ENCODE measurements at places on chromosomes 5 and 9. TPM values are rescaled to one million over a fixed set of nuclear protein-coding genes. Genes with fewer than 3 reads are reported as not detected.

- no peak for DNase-seq
Observed at GRCh38 chr9:136225366-136225747, 20.3 kb downstream of the QSOX2 start.

- no peak for DNase-seq
Observed at GRCh38 chr9:761793-762560, 79.5 kb upstream of the DMRT1 start.

GRCh38 chr9:17929506-17929905 lies 350.6 kb downstream of the SH3GL2 start:
- DNase-seq = no peak

The IL7R gene
- 1.5 TPM for total RNA-seq

- no peak for DNase-seq
Observed at GRCh38 chr9:99118782-99119466, 14.0 kb downstream of the TGFBR1 start.

The ADCY2 gene
- total RNA-seq = 6.5 TPM

The C5orf63 gene
- 6.4 TPM for total RNA-seq

DNA sequence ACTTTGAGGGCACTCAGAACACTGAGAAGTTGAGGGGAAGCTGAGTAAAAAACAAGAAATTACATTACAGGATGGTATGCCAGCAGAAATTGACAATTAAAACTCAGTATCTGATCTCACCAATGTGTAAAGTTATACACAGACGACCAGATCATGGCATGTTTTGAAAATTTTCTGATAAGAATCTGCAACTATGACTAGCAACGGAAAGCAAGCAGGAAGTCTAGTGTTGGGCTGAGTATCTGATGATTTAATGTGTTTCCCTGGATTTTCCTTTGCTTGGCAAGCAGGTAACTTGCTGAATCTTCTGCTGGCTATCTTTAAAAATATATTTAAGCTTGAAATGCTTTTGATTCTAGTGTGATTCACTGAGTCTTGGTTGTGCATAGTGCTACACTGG lies 5.2 kb upstream of the GCNT4 start:
- no peak for DNase-seq

The IL13 gene
- total RNA-seq = not detected

The NRARP gene
- total RNA-seq = 6.3 TPM

DNA sequence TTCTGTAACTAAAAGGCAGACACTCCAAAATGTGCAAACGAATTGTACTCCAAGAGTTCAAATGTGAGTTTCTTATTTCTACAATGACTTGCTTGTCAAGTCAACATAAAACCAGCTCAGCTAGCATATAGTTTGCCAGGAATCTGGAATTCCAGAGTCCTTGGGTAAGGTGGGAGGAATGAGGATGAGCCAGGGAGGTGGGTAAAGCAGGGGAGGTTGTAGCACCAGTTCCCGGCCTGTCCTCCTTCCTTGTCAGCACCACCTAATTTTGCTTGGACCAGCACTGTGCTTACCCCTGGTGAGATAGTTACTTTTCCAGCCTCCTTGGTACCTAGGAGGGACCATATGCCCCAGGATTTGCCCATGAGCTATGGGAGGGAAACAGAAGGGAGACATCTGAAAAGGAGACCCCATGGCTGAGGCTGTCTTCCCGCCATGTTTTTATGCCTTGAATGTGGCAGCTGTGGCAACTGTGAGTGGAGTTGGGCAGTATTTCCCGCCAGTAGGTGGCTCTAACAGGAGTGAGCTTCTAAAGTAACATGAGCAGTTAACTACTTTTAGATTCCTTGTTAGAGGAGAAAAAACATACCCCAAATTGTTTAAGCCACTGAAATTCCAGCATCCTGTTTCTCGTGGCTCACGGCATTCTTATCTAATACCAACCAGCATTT lies 302.5 kb downstream of the TENT4A start:
- no peak for DNase-seq

The FAM53C gene
- 20.3 TPM for total RNA-seq

DNA sequence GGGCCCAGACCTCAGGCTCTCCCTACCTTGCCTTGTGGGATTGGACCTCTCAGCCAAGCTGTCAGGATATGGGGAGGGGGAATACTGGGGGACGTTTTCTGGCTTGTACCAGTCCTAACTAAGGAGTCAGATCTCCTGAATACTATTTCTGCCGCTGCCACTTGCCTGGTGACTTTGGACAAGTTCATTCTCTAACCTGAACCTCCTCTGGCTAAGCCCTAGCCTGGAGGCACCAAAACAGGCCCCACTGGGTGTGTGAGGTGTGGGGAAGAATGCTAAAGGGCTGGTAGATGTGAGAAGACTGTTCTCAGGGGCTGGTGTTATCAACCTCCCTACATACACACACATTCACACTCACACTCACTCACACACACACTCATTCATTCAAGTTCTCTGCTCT lies 1.1 kb downstream of the SLC6A7 start:
- DNase-seq = no peak

GRCh38 chr5:61965069-61965468 lies 340.9 kb upstream of the KIF2A start:
- DNase-seq = no peak

DNA sequence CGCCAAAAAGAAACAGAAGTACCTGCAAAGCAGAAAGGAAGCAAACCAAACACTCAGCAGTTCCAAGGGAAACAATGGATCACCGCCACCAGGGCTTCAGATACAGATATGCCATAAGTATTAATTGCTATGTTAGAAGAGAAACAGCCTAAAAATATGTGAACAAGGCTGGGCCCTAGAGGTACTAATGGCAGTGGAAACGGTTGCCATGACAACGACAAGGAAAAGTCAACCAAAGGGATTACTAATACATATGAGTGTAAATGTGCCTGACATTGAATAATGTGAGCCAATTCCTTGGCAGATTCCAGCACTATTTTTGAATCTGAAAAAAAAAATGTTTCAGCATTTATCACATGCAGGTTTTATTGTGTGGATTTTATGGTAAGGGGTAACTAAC lies 75.0 kb downstream of the CAVIN4 start:
- DNase-seq = no peak

The FAXDC2 gene
- total RNA-seq = 28.2 TPM

- DNase-seq = no peak
Observed at GRCh38 chr9:33799928-33800704, 4.8 kb downstream of the PRSS3 start.

DNA sequence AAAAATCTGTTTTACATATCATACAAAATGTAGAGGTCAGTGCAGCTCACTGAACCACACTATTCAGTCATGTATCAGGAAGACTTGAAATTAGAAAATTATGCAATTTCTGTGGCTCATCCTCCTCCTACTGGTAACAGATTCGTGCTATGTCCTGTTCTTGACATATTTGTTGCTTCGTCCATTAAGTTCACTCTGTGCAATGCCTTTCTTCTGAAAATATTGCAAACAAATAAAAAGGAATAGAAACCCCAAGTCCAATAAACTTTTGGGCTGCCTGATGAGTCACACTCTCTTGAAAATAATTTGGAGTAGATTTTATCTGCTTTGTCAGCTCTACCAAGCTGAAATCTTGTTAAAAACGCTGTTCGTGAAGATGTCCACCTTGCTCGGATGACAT lies 391.2 kb downstream of the RAB3C start:
- DNase-seq = no peak

The GADD45G gene
- total RNA-seq = 3.9 TPM

- no peak for DNase-seq
Observed at GRCh38 chr5:55480781-55481180, 54.0 kb downstream of the PLPP1 start.

The SELENOP gene
- total RNA-seq = 433 TPM

DNA sequence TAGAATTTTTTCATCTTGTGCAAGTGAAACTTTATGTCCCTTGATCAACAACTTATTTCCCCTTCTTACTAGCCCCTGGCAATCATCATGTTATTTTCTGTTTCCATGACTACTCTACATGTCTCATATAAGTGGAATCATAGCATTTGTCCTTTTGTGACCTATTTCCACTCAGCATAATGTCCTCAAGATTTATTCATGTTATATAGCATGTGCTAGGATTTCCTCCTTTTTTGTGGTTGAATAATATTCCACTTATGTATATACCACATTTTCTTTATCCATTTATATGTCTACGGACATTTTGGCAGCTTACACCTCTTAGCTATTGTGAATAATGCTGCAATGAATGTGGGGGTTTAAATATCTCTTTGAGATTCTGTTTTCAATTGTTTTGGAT lies 21.0 kb downstream of the FSD1L start:
- no peak for DNase-seq

- no peak for DNase-seq
Observed at GRCh38 chr5:122462486-122462885, 150.4 kb downstream of the SNCAIP start.

The SLC6A3 gene
- not detected for total RNA-seq

The ANKRD18B gene
- total RNA-seq = 7.1 TPM

DNA sequence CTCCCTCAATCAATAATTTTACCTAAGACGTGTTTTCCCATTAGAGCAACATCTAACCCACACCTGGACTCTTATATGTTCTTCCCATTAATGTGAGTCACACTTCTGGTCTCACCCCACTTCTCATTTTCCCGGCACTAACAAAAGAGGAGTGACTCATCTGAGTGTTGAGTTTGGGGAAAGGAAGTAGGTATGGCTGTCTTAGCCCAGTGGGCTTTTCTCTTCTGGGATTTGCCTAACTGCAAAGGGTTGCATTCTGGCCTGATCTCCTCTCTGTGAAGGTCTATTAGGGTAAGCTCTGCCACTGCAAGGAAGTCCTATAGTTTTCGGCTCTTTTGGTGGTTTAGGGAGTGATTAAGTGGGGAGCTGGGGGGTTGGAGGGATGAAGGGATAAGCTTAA lies 195.6 kb downstream of the KIAA0825 start:
- DNase-seq = no peak

The LRRC14B gene
- total RNA-seq = 0.58 TPM

The OTULIN gene
- 31.8 TPM for total RNA-seq

- DNase-seq = no peak
Observed at GRCh38 chr5:10351199-10351905, 2.1 kb upstream of the MARCHF6 start.

- DNase-seq = no peak
Observed at GRCh38 chr9:70076678-70077077, 33.0 kb downstream of the MAMDC2 start.

DNA sequence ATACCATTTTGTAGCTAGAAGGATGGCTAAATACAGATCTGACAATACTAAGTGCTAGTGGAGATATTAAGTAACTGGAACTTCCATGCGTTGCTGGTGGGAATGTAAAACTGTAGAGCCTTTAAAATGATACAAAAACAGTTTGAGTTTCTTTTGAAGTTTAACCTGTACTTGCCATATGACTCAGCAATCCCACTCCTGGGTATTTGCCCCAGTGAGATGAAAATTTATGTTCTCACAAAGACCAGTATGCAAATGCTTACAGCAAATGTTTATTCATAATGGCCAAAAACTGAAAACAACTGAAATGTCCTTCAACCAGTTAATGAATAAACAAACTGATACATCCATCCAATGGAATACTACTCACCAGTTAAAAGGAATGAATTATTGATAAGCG lies 137.3 kb downstream of the SLC12A2 start:
- DNase-seq = no peak

DNA sequence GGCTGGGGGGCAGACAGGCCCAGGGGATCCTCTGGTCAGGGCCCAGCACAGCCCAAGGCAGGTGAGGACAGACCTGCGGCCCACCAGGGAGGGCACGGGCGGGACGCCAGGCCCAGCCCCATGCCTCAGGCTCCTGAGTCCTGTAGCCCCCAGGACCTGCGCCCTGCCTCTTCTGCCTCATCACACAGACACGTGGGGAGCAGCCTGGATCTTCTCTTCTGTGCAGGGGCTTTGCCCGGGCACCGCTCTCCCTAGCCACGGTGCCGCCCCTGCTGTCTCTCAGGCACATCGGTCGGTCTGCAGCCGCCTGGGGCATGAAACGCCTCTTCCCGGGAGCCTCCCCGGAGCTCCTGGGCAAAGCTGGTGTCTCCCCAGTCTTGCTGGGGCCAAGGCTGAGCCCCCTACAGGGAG lies 40.2 kb upstream of the EGFL7 start:
- no peak for DNase-seq

The GPR21 gene
- total RNA-seq = 7.7 TPM

GRCh38 chr5:543351-543750 lies 19.1 kb upstream of the SLC9A3 start:
- no peak for DNase-seq

DNA sequence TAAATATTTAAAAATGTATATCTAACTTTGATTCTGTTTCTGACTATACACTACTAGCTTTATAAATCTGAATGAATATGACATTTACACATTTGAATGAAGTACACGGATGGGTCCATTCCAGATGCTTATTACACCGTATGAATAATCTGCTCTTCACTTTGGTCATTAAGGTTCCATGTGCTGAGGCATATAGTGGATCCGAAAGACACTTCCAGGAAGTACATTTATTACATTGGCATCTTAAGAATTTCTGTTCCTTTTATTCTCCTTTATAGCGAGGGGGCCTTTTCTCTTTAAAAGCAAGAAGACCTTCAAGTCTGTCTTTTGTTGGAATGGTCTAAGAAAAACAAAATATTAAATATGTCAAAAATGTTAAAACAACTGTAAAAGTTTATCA lies 147.6 kb downstream of the AUH start:
- no peak for DNase-seq

DNA sequence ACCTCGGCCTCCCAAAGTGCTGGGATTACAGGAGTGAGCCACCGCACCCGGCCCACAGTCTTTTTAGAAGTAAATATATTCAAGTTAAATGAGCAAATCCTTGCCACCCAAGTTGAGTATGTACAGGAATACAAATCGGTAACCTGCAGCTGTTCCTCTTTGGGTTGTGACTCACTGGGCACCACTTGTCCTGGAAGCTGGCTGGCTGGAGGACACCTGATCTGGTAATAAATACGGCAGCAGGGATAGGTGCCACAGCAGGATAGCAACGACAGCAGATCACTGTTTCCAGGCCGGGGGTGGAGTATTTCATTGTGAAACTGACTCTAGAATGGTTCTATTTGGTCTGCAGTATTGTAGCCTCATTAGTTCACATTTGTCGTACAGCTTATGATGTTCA lies 35.7 kb upstream of the SLC36A2 start:
- no peak for DNase-seq

DNA sequence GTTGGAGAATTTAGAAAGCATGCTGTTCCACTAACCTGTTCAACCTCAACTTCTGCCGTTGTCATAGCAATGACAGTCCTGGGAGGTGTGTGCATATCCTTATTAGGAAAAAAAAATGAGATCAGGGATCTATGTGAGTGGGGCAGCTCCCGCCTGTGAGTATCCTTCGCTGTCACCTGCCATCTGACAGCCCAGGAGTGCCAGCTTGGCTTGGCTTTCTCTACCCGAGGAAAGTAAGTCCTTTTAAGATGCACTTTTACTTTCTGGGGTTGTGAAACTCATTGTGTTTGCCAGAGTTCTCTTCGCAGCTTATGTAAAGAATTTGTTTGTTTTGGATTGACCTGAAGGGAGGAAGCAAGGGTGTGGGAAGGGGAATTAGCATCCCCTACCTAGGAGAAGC lies 21.8 kb downstream of the PCDHAC2 start:
- no peak for DNase-seq

- no peak for DNase-seq
Observed at GRCh38 chr5:84961193-84961592, 576.5 kb upstream of the EDIL3 start.

- DNase-seq = no peak
Observed at GRCh38 chr9:87020169-87020950, 73.1 kb upstream of the GAS1 start.

- no peak for DNase-seq
Observed at GRCh38 chr9:9177081-9177480, 1377.5 kb upstream of the DMAC1 start.

The SNX30 gene
- total RNA-seq = 20.7 TPM

The ELP1 gene
- total RNA-seq = 43.4 TPM

- no peak for DNase-seq
Observed at GRCh38 chr5:72698481-72698880, 118.0 kb upstream of the TNPO1 start.

Measured in urinary bladder (tissue), 4 donors.